Astrocyte (in vitro differentiated cells and primary cell): ENCODE measurements at places on chromosomes 3 and 15.

DNA sequence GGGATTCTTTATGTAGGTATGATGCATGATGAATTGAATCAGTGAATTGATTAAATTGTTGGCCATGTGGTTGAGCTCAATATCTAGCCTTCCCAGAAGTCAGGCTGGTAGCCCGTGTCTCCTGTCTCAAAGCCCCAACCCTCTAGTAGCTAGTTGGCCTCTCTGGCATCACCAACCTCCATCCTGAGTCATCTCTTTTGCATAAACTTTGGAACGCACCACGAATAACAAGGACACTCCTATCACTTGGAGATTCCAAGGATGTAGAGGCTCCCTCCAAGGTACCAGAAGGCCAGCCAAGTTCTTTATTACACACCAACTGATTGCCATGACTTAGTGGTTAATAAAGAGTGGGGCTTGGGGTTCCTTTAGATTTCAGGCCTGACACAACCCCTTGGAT is 148.4 kb downstream of the APBA2 start:
- DNase-seq, result peak; percentile 44

DNA sequence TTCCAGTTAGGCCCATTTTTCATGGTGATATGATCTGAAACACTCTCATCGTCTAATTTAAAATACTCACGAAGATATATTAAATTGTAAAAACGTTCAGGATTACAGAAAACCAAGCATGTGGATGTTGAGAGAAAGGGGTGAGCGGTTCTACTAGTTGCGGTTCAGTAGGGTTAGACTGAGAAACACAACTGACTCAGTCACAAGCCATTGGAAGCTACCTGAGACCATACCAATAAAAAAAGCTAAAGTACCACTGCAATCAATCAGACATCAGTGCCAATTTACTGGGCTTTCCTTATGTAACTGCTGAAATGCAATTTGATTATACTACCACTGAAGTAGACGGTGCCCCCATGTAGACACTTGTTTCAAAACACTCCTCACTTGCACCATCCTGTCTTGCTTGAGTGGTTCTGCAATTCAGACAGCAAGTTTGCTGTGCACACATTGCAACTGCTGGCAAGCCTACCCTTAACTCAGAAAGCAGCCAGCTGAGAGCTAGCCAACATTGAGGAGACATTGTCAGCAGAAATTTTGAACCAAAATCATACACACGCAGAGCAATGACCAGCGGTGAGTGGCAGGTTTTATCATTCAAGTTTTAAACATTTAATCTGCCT is 368.7 kb upstream of the ARHGEF26 start:
- DNase-seq, result no peak

GRCh38 chr15:63203451-63204090 is 14.2 kb downstream of the RAB8B start:
- DNase-seq, result peak; percentile 63

- DNase-seq, result no peak
Observed at GRCh38 chr3:180185650-180186049, 148.9 kb upstream of the PEX5L start.

DNA sequence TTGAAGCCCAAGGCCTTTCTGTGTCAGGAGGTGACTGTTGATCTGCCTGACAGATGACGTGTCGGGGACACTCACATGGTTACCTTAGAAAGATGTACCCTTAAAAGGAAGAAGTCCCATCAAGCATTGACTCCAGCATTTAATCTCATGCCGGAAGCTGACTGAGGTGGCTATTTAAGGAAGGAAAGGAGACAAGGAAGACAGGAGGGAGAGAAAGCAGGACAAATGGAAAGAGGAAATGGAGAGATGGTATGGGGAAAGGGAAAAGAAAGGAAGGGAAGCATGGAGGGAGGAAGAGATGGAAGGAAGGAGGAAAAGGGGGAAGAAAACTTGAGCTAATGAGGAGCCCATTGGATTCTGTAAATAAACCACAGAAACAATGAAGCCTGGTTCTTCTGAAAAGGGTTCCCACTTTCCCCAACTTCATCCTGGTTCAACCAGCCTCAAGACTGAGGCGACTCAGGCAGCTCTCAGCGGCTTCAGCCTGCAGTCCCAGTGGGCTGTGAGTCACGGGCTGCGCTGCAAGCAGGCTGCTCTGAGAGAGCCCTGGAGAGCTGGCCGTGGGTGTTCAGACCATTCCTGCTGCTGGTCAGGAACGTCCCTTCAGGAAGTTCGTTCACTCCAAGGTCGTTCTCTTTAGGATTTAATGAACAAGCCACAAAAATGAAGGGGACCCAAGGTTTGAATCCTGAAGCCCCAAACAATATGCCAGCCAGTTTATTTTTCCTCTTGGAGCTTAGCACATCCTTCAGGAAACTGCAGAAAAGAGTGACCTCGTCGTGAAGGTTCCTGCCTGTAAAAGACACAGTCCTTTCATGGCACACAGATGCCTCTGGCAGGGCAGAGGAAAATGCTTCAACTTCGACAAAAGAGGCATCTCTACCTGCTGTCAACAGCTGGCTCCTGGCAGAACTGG is 69.6 kb upstream of the THBS1 start:
- DNase-seq, result peak; percentile 84

DNA sequence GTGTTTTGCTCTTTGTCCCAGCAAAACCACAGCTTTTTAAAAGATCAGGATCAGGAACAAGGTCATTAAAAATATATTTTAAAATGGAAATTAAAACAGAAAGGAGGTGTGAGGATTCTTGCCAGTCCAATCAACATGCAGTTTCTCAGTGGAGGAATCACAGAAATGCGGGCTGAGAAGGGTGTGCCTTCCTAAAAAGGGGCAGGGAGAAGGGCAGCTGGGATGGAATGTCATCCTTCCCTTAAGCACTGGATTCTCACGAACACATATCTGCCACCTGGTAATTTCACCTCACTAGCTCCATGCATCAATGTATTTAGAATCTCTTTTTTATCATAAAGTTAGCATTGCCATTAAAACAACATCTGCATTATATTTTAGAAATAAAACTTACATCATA is 21.4 kb downstream of the ABI3BP start:
- no peak for DNase-seq

GRCh38 chr3:15175605-15176004 is 30.4 kb upstream of the CAPN7 start:
- no peak for DNase-seq

GRCh38 chr3:167030082-167030725 is 349.9 kb downstream of the ZBBX start:
- DNase-seq, result no peak

- DNase-seq, result no peak
Observed at GRCh38 chr3:123618076-123618708, 33.3 kb upstream of the HACD2 start.

DNA sequence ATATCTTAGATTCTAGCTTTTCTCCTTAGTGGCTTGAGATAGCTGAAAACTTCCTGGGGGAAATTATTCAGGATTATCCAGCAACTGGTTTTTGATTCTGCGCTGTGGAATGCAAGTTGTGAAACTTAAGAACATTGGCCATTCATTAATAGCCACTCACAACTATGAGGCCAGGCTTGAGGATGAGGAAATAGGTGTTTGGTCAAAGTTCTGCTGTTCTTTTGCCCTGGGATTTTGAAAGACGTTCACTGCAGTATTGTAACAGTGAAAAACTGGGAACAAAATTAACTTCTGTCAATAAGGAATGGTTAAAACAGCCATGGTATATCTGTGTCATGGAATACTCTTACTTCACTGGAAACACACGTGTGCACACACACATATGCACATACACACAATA is 44.1 kb downstream of the CTXND1 start:
- DNase-seq, result no peak

DNA sequence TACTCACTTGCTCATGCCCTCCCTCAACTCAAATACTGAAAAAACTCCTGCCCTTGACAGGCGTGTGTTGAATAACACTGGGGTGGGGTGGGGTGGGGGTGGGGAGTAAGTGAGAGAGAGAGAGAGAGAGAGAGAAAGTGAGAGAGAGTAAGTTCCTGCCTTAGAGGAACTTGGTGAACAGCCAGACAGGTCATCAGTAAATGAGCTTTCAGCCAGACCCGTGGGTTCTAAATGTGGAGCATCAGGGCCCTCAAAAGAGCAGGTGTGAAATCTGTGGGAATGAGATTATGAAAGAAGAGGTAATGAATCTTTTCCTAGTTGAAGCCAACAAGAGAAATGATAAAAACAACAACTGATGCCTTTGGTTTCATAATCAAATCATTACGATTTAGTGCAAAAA is 134.4 kb upstream of the FAM3D start:
- DNase-seq, result peak; percentile 5
